NCI-H2171 (cell line): ENCODE measurements at places on chromosomes 5 and 9.
A peak's percentile ranks its signal among the peaks of the same experiment; 100 is the strongest.

- no peak for DNase-seq
Observed at GRCh38 chr5:81162501-81162900, 70.6 kb upstream of the CKMT2 start.

DNA sequence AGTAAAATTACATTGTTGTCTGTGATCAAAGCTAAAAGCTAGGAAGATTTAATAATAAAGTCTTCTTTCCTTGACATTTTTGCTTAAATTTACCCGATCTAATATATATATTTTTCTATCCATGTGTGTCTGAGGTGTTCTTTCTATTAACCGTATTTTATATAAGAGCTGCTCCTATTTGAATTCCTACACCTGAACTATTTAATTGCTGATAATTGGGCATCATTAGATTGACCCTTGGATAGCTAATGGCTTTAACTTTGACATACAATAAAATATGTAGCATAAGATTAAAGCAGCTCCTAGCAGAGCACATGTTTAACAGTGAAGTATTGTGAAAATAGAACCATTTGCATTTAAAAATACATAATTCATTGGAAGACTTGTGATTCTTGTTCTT lies 792.7 kb downstream of the MAT2B start:
- DNase-seq: no peak

GRCh38 chr9:132411091-132411508 lies 1.1 kb downstream of the CFAP77 start:
- DNase-seq: peak; percentile 91

GRCh38 chr5:158609333-158610050 lies 490.2 kb downstream of the EBF1 start:
- no peak for DNase-seq

DNA sequence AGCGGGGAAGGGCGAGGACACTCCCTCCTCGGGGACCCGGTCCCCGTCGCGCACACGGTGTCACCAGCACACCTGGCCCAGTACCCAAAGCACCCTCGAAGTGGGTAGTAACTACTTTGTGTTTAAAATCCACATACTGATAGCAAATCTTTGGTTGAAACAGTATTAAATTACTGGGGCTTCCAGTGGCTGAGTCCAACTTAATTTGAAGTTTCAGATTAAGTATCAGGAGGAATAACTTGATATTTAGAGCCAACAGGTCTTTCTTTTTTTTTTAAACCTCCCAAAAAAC lies 615 bp downstream of the ATG10 start:
- no peak for DNase-seq

- DNase-seq: no peak
Observed at GRCh38 chr5:31632460-31632859, 6.5 kb upstream of the PDZD2 start.

DNA sequence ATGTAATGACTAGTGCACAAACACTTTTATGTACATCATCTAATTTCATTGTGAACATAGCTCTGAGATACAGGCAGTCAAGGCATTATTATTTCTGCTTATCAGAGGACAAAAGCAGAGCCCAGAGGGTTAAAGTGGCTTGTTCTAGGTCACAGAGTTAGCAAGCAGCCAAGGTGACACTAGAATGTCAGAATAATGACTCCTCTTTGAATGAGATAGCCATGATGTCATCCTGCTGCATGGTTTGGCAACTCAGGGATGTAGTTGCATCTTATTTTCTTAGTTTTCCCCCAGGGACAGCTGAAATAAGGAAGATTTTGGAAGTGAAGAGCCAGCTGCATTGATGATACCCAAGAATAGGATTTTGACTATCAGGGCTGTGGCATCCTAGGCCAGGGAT lies 54.4 kb downstream of the KCNV2 start:
- no peak for DNase-seq

GRCh38 chr9:130766021-130766926 lies 68.8 kb upstream of the ABL1 start:
- no peak for DNase-seq

- no peak for DNase-seq
Observed at GRCh38 chr5:141780952-141781781, 97.0 kb downstream of the PCDH1 start.

GRCh38 chr9:134781591-134782302 lies 98.9 kb upstream of the FCN2 start:
- DNase-seq: no peak

DNA sequence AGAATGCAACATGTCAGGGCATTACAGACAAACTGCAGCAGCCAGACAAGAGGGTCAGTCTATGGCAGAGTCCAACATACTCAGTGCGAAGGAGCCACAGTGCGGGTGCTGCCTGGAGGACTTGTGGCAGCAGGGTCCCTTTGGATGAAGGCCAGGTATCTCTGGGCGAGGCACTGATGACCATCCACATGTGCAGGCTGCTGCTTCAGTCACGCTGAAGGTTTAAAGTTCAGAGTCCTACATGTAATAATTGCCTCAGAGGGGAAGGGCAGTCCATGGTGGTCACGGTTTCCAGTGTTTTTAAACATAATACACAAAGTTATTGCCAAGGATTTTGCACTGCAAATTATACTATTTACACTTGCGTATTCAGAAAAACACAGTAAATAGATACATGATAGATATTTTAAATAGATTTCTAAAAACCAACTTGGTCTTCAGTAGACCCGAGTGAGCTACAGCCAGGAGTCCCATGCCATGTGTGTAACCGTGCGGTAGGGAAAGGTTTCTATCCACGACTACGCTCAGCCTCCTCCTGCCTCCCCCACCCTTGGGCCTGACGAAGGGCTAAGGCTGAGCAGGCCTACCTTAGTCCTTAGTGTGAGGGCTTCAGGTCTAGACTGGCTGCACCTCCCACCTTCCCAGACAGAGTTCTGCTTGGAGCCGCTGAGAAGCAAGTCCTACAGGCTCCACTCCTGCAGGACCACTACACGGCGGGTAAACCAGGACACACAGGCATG lies 76.2 kb downstream of the GPR21 start:
- no peak for DNase-seq

DNA sequence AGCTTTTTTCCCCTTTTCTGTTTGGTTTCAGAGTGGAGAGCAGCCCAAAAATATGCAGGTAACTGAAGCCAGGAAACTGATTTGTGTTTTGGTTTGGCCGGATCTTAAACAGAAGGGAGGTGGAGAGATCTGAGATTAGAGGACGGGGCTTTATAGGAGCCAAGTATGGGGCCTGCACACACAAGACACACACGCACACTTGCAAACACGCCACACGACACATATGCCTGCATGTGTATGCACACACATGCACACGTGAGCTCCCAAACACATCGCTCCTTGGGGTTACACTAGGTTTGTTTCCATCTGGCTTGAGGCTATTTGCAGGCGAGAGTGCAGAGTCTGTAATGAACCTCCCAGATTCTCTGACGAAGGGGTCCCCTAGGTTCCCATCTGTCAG lies 18.3 kb downstream of the BTNL9 start:
- DNase-seq: no peak

- DNase-seq: no peak
Observed at GRCh38 chr5:94024101-94024500, 282.7 kb upstream of the POU5F2 start.

- no peak for DNase-seq
Observed at GRCh38 chr5:131084436-131084835, 80.6 kb downstream of the HINT1 start.

- DNase-seq: no peak
Observed at GRCh38 chr5:104213216-104213615, 650.6 kb upstream of the NUDT12 start.

- no peak for DNase-seq
Observed at GRCh38 chr5:171913987-171914273, 92.5 kb downstream of the FBXW11 start.

GRCh38 chr5:76607353-76607871 lies 15.8 kb downstream of the F2RL2 start:
- DNase-seq: no peak

GRCh38 chr5:58738336-58738735 lies 155.5 kb downstream of the RAB3C start:
- no peak for DNase-seq

- DNase-seq: peak; percentile 91
Observed at GRCh38 chr9:108271646-108272348, 584.0 kb downstream of the ACTL7B start.

DNA sequence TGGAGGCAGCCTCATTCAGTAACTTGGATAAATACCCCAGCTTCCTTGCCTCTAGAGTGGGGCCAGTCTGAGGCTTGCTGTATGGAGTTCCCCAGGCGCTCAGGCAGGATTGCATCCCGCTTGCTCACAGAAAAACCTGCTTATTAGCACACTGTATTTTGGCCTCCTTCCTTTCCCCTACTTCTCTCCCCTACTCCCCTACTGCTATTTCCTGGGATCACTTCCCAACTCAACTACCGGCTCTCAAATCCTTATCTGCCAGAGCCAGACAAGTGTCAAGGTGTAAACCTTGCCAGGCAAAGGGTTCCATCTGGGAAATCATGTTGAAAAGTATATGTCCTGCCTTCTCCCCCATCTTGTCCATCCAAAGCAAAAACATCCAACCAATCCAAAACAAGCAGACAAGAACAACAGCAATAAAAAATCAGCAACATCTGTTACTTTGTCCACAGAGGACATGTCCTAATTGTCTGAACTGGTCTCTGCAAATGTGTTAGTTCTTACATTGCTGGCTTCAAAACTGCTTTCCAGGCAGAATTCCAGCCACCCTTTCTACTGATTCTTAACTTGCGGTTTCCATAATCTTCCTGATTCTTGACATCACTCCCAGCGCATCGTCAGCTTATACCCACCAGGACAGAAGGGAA lies 164.1 kb upstream of the SEMA6A start:
- DNase-seq: no peak

- DNase-seq: no peak
Observed at GRCh38 chr9:126417043-126417442, 90.4 kb downstream of the MVB12B start.

DNA sequence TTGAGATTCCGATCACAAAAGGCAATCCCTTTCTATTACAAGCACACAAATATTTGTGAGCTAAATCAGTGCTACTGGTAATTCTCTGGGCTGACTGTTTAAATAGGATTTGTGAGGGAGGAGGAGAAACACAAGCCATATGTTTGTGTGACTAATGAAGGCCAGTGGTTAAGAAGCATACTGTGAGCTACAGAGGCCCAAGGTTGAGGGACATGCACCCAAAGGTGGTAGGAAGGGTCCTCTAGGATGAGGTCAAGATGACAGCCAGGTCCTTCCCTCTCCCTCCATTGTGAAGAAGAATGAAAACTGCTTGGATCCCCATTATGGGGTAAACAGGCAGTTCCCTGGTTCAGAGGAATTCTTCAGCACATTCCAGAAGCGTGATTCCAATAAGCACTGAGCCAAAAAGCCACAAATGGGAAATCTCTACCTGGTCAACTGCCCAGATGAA lies 83.9 kb downstream of the SPOCK1 start:
- DNase-seq: no peak

DNA sequence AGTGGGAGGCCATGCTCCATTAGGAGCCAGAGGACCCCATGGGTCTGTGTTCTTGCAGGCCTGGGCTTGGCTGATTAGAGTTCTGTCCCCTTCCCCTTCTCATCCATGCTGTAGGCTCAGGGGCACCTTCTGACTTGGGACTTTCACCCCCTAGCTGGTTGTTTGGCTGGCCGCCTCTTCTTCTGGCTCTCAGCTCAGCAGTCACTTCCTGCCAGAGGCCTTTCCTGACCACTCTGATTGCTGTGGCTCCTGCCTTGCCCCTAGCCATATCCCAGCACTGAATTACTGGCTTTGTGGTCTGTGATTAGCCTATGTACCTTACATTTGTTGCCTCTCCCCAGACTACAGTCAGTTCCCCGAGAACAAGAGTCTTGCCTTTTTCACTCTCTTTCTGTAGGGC lies 14.6 kb downstream of the ENTREP1 start:
- DNase-seq: no peak

DNA sequence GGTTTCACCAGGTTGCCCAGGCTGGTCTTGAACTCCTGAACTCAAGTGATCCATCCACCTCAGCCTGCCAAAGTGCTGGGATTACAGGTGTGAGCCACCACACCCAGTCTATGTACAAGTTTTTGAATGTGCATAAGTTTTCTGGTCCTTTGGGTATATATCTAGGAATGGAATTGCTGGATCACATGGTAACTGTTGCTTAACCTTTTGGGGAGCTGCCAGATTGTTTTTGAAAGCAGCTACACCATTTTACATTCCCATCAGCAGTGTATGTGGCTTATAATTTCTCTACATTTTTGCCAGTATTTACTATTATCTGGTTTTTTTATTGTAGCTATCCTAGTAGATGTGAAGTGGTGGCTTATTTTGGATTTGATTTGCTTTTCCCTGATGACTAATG lies 8.9 kb upstream of the LNPEP start:
- no peak for DNase-seq

GRCh38 chr5:41465493-41466171 lies 44.8 kb downstream of the PLCXD3 start:
- no peak for DNase-seq

DNA sequence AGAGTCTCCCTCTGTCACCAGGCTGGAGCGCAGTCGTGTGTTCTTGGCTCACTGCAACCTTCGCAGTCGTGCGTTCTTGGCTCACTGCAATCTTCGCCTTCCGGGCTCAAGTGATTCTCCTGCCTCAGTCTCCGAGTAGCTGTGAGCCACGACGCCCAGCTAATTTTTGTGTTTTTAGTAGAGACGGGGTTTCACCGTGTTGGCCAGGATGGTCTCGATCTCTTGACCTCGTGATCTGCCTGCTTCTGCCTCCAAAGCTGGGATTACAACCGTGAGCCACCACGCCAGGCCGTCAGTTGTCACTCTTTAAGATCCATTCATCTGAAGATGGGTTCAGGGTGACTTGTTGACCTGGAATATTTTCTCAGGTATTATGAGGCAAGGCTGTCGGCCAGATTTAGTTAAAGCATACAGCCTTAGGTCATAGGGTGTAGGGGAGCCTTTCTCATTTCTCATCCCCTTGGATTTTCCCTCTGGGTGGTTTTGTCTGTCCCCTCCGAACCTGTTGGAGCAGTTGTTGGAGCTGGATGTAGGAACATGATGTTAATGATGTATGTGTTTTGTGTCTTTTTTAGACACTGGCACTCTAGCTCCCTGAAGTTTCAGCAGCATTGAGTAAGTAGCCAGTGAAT lies 1.6 kb downstream of the SLC22A5 start:
- no peak for DNase-seq

- no peak for DNase-seq
Observed at GRCh38 chr5:134638760-134639201, 6.2 kb upstream of the SAR1B start.

DNA sequence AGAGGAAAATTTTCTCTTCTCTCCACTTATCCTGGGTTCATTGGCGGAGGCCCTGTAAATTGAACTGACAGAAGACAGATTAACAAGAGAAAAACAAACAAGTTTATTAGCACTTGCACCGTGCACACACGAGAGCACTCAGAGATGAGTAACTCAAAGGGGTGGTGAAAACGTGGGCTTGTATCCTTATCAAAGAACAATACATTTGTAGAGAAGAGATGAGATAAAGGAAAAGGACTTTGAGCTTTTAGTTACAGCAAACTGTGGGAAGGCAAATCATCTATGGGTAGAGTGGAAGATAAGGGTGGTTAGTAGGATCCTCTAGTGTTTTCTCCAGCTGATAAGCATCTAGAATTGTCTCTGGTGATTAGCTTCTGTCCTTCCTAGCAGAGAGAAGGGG lies 44.4 kb upstream of the ROR2 start:
- no peak for DNase-seq
